ENCODE measurements at places on chromosomes 2 and 18.
A peak's percentile ranks its signal among the peaks of the same experiment; 100 is the strongest.

DNA sequence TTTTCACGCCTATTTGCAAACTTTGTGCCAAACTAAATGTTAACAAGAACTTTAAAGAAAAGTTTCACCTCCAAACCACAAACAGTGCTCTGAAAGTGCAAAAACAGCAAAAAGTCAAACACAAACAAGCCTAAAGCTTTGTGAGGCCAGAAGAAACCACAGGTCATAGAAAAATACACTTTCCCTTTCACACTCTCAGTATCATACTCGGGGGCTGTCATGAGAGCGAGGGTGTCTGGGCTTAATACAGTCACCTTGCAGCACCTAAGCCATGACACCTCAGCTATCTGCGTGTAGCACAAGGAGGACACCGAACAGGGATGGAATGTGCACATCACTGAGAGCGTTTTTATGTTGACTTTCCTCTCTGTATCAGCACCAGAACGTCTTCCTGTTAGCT, 26.6 kb upstream of the SEH1L start:
- no peak overlapping the region for H3K27ac ChIP-seq
- H3K36me3 ChIP-seq, result no peaks in the 10 kb centered on the region
- H3K4me1 ChIP-seq, result no peaks in the 10 kb centered on the region
- no peaks in the 10 kb centered on the region for H3K27me3 ChIP-seq
- DNase-seq, result no peak

DNA sequence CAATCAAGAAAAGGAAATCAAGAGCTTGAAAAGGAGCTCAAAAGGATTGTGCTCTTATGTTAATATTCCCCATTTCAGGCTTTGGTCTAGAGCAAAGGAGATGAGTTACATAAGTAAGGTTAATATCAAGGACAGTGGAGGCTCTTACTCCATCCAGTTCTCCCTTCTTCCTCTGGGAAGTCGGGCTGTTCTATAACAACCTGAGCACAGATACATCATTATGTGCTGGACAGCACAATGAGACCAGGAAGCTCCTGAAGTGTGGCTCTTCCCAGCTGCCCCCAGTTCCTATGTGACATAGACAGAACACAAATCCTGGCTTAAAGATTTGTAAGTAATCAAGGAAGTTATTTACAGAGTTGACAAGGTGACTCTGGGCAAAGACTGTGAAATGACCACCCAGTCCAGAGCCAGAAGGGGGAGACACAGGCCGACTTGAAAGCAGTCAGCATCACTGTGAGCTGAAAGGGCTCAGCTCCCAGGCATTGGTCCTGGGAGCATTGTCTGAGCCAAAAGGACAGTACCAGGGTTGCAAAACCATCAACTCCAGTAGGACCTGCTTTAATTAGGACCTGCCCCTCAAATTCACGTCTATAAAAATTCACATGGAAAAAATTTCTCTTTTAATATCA, 917.6 kb upstream of the ACVR2A start:
- DNase-seq, result no peak
- H3K36me3 ChIP-seq, result no peaks in the 10 kb centered on the region
- no peaks in the 10 kb centered on the region for H3K4me1 ChIP-seq

- peaks cover 18% of the 10 kb centered on the region for H3K4me1 ChIP-seq
- no peak for DNase-seq
These were observed 4.3 kb upstream of the COL6A3 start for GRCh38 chr2:237418300-237418699.

DNA sequence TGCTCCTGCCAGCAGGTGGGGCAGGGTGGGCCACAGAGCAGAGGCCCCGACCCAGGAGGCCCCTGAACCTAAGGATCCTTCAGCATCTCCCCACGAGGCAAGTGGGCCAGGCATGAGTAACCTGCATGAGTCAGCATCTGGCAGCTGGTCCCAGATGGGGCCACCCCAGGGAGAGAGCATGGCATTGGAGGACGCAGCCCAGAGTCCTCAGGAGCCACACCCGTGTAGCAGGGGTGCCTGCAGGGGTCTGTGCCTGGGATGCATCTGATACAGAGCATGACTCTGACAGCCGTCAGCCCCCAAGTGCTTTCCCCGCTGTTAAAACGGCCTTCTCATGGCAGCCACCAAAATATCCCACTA, 185.6 kb upstream of the SALL3 start:
- peaks cover 8% of the 10 kb centered on the region for H3K4me1 ChIP-seq
- DNase-seq, result no peak
- H3K27me3 ChIP-seq, result no peaks in the 10 kb centered on the region
- H3K4me3 ChIP-seq, result no peak overlapping the region
- no peak overlapping the region for H3K27ac ChIP-seq

- peaks cover 19% of the 10 kb centered on the region for H3K4me1 ChIP-seq
- no peak for DNase-seq
- H3K27ac ChIP-seq, result no peak overlapping the region
- peak overlapping the region; percentile 23 for H3K4me3 ChIP-seq
- H3K27me3 ChIP-seq, result no peaks in the 10 kb centered on the region
These were observed 14.9 kb upstream of the SNED1 start for GRCh38 chr2:240983361-240983995.

GRCh38 chr2:196468394-196468793, 171.1 kb upstream of the CCDC150 start:
- H3K36me3 ChIP-seq, result no peaks in the 10 kb centered on the region
- H3K27me3 ChIP-seq, result no peaks in the 10 kb centered on the region
- no peak overlapping the region for H3K4me3 ChIP-seq
- no peak for DNase-seq
- H3K4me1 ChIP-seq, result peaks cover 7% of the 10 kb centered on the region
- H3K27ac ChIP-seq, result no peak overlapping the region

- no peak overlapping the region for H3K27ac ChIP-seq
- no peak overlapping the region for H3K4me3 ChIP-seq
- peaks cover 2% of the 10 kb centered on the region for H3K4me1 ChIP-seq
- no peaks in the 10 kb centered on the region for H3K27me3 ChIP-seq
- DNase-seq, result no peak
These were observed 187.1 kb downstream of the DYSF start for GRCh38 chr2:71640489-71640888.

- H3K36me3 ChIP-seq, result peaks cover 23% of the 10 kb centered on the region
- peak overlapping the region; percentile 99 for H3K27ac ChIP-seq
- H3K27me3 ChIP-seq, result no peaks in the 10 kb centered on the region
These were observed 4.5 kb downstream of the RHOB start for GRCh38 chr2:20451341-20451740.

DNA sequence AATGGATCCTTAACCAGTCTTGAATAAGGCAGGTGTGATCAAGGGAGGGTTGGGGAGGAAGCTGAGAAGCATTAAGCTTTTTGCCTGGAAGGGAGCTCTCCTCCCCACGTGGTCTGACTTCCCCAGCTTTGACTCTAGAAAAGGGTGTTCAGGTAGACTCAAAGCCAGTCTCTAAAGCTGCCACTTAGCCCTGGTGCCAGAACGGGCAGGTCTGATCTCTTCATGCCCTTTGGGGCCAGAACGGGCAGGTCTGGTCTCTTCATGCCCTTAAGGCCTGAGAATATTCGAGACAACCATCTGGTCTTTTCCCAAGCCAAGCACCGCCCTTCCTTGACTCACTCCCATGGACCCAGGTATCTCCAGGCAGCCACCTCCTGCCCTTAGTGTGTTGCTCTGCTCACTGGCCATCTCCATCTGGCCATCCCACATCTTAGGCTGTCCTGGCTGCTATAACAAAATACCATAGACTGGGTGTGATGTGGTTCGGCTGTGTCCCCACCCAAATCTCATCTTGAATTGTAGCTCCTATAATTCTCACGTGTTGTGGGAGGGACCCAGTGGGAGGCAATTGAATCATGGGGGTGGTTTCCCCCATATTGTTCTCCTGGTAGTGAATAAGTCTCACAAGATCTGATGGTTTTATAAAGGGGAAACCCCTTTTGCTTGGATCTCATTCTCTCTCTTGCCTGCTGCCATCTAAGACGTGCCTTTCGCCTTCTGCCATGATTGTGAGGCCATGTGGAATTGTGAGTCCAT, 59.4 kb downstream of the SNORC start:
- peaks cover 6% of the 10 kb centered on the region for H3K4me1 ChIP-seq
- H3K36me3 ChIP-seq, result no peaks in the 10 kb centered on the region
- no peaks in the 10 kb centered on the region for H3K27me3 ChIP-seq

DNA sequence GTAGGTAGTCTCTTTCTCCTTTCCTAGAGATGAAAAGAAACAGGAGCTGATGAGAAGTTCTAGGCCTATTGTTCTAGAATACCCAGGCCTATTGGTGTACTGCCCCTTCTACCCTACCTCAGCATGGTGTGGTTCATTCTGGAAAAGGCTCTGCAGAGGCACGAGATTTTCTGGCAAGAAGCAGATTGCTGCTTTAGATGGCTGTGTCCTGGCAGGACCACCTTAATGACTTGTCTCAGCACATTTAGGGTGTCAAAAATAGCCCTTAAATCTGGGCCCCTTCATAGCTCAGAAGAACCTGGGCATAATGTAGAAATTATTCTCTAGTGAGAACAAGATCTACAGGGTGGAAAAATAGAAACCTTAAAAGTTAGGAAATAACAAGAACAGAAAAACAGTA, 87.9 kb downstream of the BCL2L11 start:
- DNase-seq, result no peak
- H3K27ac ChIP-seq, result no peak overlapping the region
- no peaks in the 10 kb centered on the region for H3K27me3 ChIP-seq
- no peak overlapping the region for H3K4me3 ChIP-seq
- H3K36me3 ChIP-seq, result no peaks in the 10 kb centered on the region

DNA sequence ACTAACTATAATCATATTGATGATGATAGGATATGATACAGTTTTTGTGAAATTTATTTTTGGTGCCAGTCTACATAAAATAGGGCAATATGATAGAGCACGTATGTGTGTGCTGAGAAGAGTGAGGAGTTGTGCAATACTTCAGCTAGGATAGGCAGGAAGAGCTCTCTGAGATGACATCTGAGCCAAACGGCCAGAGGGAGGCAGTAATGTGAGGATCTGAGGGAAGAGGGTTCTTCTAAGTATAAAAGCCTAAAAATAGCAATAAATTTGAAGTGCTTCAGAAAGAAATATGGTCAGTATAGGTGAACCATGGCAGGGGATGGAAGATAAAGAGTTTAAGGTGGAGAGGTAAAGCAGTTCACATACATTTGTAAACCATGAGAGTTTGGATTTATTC, 102.5 kb downstream of the OLA1 start:
- no peaks in the 10 kb centered on the region for H3K27me3 ChIP-seq
- DNase-seq, result no peak
- H3K36me3 ChIP-seq, result no peaks in the 10 kb centered on the region
